Type B pancreatic cell (in vitro differentiated cells): ENCODE measurements at places on chromosomes 5 and 9.

GRCh38 chr9:21812946-21813568, 10.6 kb downstream of the MTAP start:
- DNase-seq: no peak

DNA sequence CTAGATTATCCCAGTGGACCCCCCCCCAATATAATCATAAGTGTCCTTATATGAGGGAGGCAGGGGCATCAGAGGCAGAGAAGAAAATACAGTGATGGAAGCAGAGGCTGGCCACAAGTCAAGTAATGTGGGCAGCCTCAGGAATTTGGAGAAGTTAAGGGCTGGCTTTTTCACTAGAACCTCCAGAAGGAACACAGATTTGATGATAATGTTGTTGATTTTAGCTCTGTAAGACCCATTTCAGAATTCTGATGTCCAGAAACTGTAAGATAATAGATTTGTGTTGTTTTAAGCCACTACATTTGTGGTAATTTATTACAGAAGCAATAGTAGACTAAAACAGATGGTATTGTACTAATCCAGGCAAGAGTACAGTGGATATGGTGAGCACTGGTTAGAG, 36.3 kb upstream of the LRRTM2 start:
- DNase-seq: no peak

- DNase-seq: no peak
Measured at GRCh38 chr5:26791433-26791832, 247.0 kb downstream of the CDH9 start.

GRCh38 chr9:8555762-8556500, 756.4 kb upstream of the DMAC1 start:
- DNase-seq: no peak

GRCh38 chr5:111995701-111996100, 238.7 kb upstream of the NREP start:
- no peak for DNase-seq

- no peak for DNase-seq
Measured at GRCh38 chr9:129177443-129177790, 644 bp downstream of the IER5L start.

DNA sequence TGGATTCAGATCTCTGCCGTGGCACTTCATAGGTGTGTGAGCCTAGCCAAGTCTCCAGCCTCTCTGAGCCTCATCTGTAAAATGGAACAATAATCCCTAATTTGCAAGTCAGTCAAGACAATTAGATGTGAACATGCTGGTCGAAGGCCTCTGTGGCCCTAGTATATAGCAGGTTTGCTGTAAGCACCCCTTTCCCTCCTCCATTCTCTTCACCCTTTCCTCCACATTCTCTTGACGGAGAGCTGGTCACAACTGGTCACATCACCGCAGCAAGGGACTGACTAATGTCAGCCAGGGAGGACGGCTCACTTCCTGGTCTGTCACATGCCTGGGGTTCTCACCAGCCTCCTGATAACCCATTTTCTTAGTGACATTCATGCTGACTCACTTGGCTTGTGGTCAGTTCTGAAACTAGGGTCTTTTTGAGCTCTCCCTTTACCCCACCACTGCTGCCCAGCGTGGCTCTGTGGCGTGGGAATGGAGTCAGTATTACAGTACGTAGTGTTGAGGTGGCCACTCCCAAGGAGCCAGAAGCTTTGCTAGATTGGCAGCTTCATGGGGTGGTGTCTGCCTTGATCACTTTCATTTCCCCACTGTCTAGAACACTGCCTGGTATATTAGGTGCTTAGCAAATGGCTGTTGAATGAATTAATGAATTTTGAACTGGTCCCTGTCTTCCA, 47.8 kb downstream of the ERGIC1 start:
- DNase-seq: no peak

- no peak for DNase-seq
Measured at GRCh38 chr5:3599226-3600105, 3.8 kb downstream of the IRX1 start.
